ENCODE measurements at places on chromosomes 7 and 10. TPM values are rescaled to one million over a fixed set of nuclear protein-coding genes. Genes with fewer than 3 reads are reported as not detected.

GRCh38 chr10:67385566-67385965 is 310.4 kb downstream of the CTNNA3 start:
- H3K27me3 ChIP-seq: no peaks in the 10 kb centered on the region
- H3K4me3 ChIP-seq: no peak overlapping the region
- no peak overlapping the region for H3K27ac ChIP-seq
- H3K4me1 ChIP-seq: no peaks in the 10 kb centered on the region

DNA sequence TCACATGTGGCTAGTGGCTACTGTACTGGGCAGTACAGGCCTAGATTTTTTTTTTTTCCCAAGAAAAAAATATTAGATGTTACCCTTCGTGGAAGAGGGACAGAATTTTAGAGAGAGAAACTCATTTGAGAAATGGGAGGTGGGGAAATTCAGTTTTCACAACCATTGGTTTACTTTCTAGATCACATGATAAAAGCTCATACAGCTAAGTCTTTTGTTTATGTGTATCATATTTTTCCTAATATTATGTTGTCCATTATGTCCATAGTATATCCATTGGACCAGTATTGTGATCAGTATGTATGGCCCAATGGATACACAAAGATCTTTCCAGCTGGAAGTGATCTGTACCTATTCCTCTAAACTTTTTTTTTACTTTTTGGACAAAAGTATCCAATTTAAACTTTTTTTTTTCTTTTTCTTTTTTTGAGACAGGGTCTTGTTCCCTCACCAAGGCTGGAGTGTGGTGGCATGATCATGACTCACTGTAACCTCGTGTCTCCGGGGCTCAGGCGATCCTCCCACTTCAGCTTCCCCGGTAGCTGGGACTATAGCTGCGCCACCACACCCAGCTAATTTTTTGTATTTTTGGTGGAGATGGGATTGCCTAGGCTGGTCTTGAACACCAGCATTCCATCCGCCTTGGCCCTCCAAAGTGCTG is 4.1 kb downstream of the CALU start:
- no peaks in the 10 kb centered on the region for H3K36me3 ChIP-seq
- H3K27me3 ChIP-seq: no peaks in the 10 kb centered on the region
- H3K27ac ChIP-seq: no peak overlapping the region
- peaks cover 10% of the 10 kb centered on the region for H3K4me1 ChIP-seq

GRCh38 chr10:43607199-43607573 is 948 bp downstream of the ZNF485 start:
- no peak overlapping the region for H3K27ac ChIP-seq
- no peaks in the 10 kb centered on the region for H3K36me3 ChIP-seq
- DNase-seq: no peak
- H3K4me3 ChIP-seq: peak overlapping the region; percentile 50
- no peaks in the 10 kb centered on the region for H3K27me3 ChIP-seq

STAG3 gene
- total RNA-seq: 1.2 TPM

LRRTM3 gene
- total RNA-seq: not detected

GRCh38 chr7:66082886-66083415 is 7.3 kb downstream of the ASL start:
- 0 out of 2 replicates have a peak, but pooled peaks cover 8% of the 10 kb centered on the region for H3K36me3 ChIP-seq
- H3K4me3 ChIP-seq: no peak overlapping the region
- H3K27me3 ChIP-seq: no peaks in the 10 kb centered on the region
- peaks cover 3% of the 10 kb centered on the region for H3K4me1 ChIP-seq

PDE6C gene
- total RNA-seq: not detected

DNA sequence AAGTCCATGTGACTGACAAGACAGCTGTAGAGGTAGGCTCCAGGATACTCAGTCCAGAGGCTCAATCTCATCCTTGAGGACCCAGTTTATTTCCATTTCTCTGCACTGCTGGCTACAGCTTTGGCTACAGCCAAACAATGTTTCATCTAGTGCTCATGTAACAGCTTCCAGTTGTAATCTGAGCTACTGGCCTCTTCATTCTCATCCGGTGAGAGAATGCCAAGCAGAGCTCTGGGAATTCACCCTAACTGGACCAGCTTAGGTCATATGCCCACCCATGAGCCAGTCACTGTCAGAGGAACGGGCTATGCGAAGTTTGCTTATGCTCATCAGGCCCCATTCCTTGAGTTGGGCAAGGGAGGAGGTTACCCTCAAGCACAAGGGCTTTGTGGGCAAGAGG is 192.9 kb downstream of the EVX1 start:
- H3K4me3 ChIP-seq: no peak overlapping the region
- H3K36me3 ChIP-seq: no peaks in the 10 kb centered on the region
- DNase-seq: no peak
- no peaks in the 10 kb centered on the region for H3K4me1 ChIP-seq
- H3K27ac ChIP-seq: no peak overlapping the region

DNA sequence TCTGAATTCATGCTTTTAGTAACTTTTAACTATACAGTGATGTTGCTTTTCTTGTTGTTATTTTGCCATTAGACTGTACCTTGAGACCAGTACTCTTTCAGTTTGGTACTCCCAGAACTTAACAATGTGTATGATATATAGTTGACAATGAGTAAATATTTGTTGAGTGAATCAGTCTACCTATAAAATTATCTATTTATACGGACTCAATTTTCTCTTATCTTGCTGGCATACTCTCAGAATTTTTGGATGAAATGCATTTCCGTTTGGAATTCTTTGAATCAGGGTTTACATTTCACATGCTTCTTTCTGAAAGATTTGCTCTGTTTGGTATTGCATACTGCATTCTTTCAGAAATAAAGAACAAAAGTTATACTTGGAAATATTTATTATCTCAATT is 47.8 kb upstream of the LRRC17 start:
- H3K36me3 ChIP-seq: no peaks in the 10 kb centered on the region
- no peak for DNase-seq
- no peaks in the 10 kb centered on the region for H3K27me3 ChIP-seq
- H3K27ac ChIP-seq: no peak overlapping the region
- no peaks in the 10 kb centered on the region for H3K4me1 ChIP-seq
- H3K4me3 ChIP-seq: no peak overlapping the region

- H3K36me3 ChIP-seq: no peaks in the 10 kb centered on the region
- no peak overlapping the region for H3K27ac ChIP-seq
Measured at GRCh38 chr7:149753375-149754233, 19.8 kb downstream of the ZNF467 start.

- peaks cover 58% of the 10 kb centered on the region for H3K4me1 ChIP-seq
- no peak overlapping the region for H3K4me3 ChIP-seq
Measured at GRCh38 chr7:116438267-116438666, 61.3 kb upstream of the CAV2 start.

- no peaks in the 10 kb centered on the region for H3K4me1 ChIP-seq
- H3K27ac ChIP-seq: no peak overlapping the region
- H3K36me3 ChIP-seq: no peaks in the 10 kb centered on the region
- no peaks in the 10 kb centered on the region for H3K27me3 ChIP-seq
- H3K4me3 ChIP-seq: no peak overlapping the region
Measured at GRCh38 chr10:130998642-130999041, 312.9 kb downstream of the TCERG1L start.

DNA sequence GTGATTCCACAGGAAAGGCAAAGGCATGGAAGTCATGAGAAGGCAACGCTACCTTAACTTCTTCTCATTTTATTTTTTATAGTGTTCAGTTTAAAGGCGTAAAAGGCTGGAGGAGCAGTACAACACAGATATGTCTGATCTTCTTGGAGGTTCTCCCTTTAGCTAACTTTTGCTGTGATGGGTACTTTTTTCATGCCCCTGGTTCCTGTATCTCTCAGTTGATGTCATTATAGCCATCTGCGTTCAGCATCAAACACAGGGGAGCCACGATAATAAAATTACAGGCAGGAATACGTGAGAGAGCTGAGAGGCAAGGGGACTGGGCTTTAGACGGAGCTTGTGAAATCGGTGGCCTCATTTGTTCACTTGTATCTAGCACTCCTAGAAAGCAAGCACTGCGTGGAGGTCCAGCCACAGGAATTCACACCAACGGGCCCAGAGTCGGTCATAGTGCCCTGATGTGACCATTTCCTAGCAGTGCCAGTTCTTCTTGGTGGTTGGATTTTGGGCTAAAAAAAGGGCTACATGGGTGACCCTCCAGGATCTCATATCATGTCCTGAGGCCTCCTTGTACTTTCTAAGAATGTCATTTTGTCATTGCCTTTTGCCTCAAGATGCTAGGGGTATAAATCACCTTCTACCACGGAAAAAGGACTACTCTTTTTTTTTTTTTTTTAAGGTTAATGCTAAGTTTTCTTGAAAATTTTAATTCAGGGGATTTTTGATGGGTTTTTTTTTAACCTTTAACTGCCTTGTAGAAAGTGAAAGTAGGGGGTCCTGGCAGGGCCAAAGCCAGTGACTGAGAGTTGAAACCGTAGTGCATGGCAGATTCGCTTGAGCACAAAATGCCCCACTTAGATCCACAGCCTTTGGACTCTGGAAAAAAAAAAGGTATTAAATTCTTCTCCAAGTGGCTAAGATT is 191.5 kb downstream of the CELF2 start:
- H3K27ac ChIP-seq: no peak overlapping the region
- DNase-seq: no peak
- no peaks in the 10 kb centered on the region for H3K36me3 ChIP-seq
- H3K4me1 ChIP-seq: no peaks in the 10 kb centered on the region
- H3K4me3 ChIP-seq: no peak overlapping the region

Measured in HCT116 (cell line).